Stimulated activated CD8-positive, alpha-beta memory T cell treated with anti-CD3 and anti-CD28 coated beads, Interleukin-4, amount 100 ng/mL, for 48 hours (primary cell): ENCODE measurements at places on chromosomes 12 and 14.

DNA sequence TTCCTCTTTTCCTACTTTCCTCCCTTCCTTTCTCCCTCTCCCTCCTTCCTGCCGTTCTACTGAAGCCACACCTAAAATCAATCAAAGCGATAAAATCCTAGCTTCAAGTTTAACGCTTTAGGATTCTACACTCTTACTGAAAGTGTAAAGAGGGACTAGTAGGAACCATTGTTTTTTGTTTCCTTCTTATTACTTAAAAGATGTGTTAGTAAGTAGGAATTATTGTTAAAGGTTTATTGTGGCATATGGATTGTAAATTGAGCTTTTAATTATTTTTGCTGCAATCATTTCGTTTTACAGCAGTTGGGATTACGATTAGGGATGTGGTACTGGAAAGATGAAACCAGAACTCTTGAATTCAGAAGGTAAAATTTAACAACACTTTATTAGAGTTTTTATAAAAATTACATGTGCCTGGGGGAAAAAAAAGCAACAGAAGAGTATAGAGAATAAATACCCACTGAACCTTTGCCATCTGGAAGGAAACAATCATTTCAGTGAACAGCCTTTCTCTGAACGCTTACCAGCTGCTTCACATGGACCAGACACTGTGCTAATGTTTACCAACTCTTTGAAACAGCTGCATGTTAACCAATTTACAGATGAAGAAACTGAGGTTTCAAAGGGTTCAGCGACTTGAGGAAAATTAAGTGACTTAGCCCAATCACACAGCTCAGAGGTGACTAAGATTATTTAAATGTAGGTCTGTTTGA is 1.0 kb downstream of the PPP1R36 start:
- no peak for DNase-seq

GRCh38 chr12:30064906-30065305 is 281.2 kb upstream of the TMTC1 start:
- DNase-seq, result no peak

- no peak for DNase-seq
Measured at GRCh38 chr14:93299416-93299815, 33.4 kb downstream of the BTBD7 start.

DNA sequence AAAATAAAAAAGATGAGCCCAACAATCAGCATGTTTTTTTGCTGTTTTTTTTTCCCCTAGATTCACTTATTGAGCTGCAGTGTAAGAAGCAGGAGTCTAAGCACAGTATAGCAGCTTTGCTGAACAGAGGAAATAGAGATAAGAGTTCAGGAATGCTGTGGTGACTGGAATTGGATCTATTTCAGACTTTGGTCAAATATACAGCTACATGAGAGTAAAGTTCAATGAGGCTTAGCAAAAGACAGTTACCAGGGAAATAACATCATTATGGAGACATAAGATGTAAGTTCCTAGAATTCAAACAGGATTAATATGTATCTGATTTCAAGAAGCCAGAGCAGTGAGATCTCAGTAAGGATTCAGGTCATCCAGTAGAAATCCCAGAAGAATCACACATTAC is 613.0 kb downstream of the RPS29 start:
- DNase-seq, result no peak

GRCh38 chr14:95121911-95122620 is 35.3 kb downstream of the DICER1 start:
- no peak for DNase-seq

- DNase-seq, result no peak
Measured at GRCh38 chr12:50538182-50538581, 33.4 kb downstream of the DIP2B start.

GRCh38 chr14:76911473-76911872 is 85.3 kb downstream of the LRRC74A start:
- no peak for DNase-seq

GRCh38 chr14:104592292-104592672 is 12.3 kb downstream of the TMEM179 start:
- no peak for DNase-seq

- no peak for DNase-seq
Measured at GRCh38 chr14:51783765-51784164, 76.6 kb upstream of the GNG2 start.

DNA sequence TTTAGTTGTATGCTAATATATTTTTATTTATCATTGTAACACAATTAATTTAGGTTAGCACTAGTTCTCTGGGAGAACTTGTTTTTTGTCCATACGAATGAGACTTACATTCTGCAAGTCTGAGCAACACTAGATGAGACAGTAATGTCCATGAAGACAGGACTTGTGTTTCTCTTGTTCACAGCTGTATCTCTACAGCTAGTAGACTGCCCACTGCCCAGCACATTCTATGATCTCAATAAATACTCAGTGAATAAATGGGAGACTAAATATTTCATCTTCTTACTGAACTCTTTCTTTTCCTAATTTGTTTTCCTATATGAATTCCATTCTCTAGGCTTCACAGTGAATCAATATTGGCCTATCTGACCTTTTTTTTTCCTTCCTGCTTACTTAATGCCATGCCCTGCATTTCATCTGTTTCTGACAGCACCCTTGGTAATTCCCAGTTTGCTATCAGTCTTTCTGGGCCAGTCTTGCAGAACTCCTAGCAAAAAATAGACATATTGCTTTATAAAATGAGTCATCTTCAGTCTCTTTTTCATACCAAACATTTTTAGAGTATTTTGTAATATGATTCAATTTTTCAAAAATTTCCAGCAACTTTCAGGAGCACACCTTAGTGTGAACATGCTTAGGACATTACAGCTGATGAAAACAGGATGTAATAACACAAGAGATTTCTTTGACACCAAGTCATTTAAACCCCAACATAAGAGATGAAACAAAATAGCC is 185.5 kb upstream of the ATP2B1 start:
- DNase-seq, result no peak

DNA sequence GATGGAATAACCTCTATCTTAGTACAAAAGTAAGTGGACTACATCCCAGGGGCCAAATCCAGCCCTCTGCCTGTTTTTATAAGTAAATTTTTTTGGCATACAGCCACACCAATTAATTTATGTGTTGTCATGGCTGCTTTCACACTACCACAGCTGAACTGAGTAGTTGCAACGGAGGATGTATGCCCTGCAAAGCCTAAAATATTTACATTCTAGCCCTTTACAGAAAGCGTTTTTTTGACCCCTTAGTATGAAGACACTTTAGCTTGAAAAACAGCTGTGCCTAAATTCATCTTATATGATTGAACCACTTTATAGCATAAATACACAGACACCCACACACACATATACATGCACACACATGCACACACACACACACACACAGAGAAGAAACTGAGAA is 501.6 kb downstream of the EGLN3 start:
- no peak for DNase-seq

DNA sequence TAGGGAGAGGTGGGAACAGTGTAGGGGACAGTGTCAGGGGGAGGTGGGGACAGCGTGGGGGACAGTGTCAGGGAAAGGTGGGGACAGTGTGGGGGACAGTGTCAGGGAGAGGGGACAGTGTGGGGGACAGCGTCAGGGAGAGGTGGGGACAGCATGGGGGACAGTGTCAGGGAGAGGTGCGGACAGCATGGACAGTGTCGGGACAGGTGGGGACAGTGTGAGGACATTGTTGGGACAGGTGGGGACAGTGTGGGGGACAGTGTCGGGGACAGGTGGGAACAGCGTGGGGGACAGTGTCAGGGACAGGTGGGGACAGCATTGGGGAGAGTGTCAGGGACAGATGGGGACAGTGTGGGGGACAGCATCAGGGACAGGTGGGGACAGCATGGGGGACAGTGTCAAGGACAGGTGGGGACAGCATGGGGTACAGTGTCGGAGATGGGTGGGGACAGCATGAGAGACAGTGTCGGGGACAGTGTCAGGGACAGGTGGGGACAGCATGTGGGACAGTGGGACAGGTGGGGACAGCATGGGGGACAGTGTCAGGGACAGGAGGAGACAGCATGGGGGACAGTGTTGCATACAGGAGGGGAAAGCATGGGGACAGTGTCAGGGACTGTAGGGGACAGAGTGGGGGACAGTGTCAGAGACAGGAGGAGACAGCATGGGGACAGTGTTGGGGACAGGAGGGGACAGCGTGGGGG is 139.0 kb downstream of the TMEM121 start:
- DNase-seq, result no peak

- DNase-seq, result no peak
Measured at GRCh38 chr12:53391724-53392123, 11.7 kb downstream of the SP1 start.

DNA sequence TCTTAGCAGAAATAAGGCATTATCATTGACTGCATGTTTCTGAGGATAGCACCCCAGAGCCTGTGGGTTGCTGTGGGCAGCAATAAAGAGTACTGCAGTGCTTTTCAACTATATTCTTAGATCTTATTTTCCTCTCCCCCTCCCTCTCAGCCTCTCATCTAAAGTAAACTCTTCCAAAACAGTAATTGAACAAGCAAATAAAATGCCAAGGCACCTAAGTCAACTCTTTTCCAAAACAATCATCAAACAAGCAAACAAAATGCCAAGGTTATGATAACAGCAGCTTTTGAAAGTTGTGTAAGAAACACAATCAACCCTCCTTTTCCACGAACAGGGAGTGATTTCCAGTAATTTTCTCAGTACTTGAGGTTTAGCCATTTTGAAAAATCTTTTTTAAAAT is 1542.6 kb downstream of the AACS start:
- DNase-seq, result no peak

DNA sequence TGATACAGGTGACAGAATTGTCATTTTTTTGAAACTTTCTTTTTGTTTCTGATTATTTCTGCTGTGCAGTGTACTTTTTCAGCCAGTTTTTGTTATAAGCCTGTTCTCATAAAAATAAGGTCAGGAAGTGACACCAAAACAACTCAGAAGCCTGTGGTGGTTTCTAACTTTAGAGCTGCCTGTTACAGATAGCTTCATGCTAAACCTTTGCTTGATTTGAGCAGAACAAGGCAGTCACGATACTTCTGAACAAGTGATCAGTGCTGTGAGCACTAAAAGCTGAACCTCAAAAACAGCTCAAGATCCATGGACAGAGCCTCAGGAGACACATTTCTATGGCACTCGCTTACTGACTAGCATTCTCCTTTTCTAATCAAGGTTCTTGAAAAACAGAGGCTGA is 82.0 kb downstream of the PRKCH start:
- no peak for DNase-seq

- no peak for DNase-seq
Measured at GRCh38 chr14:22506378-22506710, 82.7 kb downstream of the DAD1 start.

- DNase-seq, result no peak
Measured at GRCh38 chr14:70595443-70596185, 4.8 kb downstream of the MED6 start.

- no peak for DNase-seq
Measured at GRCh38 chr14:59067127-59067894, 121.2 kb upstream of the DAAM1 start.

DNA sequence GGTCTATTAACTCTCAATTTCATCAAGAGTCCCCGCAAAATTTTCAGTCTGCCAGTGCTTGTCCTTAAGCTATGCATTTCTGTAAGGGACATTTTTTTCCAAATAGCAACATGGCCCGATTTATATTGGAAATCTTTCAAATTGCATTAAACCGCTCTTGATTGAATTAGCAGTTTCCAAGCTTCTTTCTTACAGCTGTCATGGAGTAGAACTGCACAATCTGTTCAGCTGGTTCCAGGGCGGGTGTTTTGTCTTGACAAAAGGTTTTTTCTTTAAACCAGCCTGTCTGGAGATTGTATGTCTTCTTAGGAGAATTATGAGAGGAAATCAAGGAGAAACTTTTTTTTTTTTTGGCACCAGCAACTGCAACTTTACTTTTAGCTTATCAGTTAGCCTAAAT is 185.8 kb downstream of the ALG10B start:
- DNase-seq, result no peak

GRCh38 chr14:55107766-55108554 is 21.1 kb upstream of the LGALS3 start:
- DNase-seq, result peak; percentile 52
